ENCODE measurements at places on chromosomes 7 and 10.

DNA sequence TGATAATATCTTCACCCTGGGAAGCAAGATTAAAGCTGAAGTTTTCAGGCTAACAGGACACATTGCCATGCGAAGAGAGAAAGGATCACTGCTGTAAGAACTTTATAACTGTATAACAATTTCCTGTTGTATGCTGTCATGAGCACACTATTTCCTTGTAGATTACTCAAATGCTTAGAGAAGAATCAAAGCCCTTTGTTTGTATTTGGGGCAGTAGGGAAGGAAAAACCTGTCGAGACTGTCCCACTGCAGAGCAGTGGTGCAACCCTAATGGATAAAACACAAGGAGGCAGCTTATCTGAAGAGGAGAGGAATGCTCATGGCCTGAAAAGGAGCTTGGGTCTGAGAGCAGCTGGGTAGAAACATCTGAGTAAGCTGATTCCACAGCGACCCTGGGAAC lies 327.7 kb upstream of the NPSR1 start:
- no peak for DNase-seq

DNA sequence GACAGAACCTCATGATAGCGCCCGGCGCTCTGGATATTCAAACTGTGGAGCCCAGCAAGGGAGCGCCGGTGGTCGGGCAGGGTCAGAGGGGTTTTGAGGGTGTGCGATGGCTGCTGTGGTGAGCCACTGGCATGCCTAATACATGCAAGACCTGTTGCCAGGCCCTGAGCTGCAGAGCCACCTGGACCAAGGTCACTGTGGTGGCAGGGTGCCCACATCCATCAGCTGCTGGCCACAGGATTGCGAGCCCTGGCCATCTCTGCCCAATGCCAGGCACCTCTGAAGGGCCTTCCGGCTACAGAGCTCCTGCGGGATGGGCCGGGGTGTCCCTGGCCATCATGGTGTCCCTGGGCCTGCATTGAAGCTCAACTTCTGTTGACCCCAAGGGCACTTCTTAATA lies 123.0 kb upstream of the TNRC18 start:
- no peak for DNase-seq

DNA sequence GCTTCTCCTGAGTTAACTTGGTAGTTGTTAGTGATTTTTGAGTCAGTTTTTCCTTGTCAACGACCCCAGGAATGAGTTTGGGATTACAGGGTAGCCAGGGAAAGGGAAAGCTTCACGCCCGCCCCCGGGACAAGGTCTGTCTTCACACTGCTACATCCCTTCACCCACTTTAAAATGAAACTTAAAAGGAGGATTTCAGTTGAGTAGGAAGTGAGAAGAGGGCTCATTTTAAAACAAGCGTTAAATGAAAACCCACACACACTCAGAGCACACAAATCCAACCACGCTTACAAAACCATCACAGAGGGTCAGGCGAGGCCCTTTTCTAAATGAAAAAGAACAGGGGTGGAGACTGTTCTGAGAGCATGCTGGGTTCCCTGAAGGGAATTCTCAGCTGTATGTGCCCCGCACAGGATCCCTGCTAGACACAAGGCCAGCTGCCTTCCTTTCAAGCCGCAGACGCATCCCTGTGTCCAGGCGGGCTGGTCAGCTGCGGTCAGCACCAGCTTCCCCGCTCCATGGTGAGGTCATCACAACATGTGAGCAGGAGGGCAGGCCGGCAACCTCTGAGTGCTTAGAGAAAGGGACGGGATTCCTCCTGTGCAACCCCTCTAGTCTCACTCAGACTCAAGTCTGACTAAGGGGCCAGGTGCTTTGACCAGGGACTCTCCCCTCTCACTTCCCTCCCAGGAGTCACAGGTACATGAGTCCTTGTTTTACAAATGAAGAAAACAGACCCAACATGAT lies 111.8 kb downstream of the EGFR start:
- no peak for DNase-seq

GRCh38 chr10:63760708-63761047 lies 239.5 kb downstream of the REEP3 start:
- DNase-seq: no peak

- no peak for DNase-seq
Observed at GRCh38 chr10:46175831-46176230, 111.0 kb upstream of the ANTXRL start.

DNA sequence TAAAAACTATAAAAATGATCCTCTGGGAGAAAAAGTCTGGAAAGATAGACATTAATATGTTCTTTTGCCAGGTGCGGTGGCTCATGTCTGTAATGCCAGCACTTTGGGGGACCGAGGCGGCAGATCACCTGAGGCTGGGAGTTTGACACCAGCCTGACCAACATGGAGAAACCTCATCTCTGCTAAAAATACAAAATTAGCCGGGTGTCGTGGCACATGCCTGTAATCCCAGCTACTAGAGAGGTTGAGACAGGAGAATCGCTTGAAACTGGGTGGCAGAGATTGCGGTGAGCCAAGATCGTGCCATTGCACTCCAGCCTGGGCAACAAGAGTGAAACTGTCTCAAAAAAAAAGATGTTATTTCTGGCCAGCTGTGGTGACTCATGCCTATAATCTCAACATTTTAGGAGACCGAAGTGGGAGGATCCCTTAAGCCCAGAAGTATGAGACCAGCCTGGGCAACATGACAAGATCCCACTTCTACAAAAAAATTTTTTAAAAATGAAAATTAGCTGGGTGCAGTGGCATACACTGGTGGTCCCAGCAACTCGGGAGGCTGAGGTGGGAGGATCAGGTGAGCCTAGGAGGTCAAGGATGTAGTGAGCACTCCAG lies 101.9 kb upstream of the LRRN3 start:
- no peak for DNase-seq

GRCh38 chr7:115868369-115868768 lies 162.2 kb downstream of the TFEC start:
- no peak for DNase-seq
